Kidney glomerular epithelial cell (primary cell): ENCODE measurements at places on chromosomes 11 and 22.

DNA sequence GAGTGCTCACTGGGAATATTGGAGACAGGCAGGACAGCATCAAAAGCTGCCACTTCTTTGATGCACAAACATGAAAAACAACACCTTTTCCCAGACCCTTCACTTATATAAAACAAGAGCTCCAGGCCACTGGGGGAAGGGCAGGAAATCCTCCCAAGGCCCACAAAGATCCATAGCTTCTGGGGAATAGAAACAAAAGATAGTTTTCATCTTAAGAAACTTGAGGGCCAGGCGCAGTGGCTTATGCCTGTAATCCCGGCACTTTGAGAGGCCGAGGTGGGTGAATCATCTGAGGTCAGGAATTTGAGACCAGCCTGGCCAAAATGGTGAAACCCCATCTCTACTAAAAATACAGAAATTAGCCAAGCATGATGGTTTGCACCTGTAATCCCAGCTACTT is 15.3 kb downstream of the RTL6 start:
- DNase-seq = no peak

DNA sequence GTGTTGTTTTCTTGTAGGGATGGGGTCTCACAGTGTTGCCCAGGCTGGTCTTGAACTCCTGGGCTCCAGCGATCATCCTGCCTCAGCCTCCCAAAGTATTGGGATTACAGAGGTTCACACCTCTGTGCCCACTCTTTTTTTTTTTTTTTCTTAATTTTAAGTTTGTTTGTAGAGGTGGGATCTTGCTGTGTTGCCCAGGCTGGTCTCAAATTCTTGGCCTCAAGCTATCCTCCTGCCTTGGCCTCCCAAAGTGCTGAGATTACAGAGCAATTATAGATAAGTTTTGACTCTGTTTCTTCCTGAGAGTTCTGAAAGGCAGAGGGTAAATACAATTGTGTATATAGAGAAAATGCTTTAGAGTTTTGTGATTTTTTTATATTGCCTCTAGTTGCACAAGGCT is 160.4 kb downstream of the TEAD1 start:
- no peak for DNase-seq

- no peak for DNase-seq
These were observed 36.9 kb downstream of the CAT start for GRCh38 chr11:34475656-34476055.

- DNase-seq = no peak
These were observed 21.1 kb upstream of the PLET1 start for GRCh38 chr11:112281726-112282125.

GRCh38 chr11:43944761-43945311 is 2.4 kb downstream of the C11orf96 start:
- no peak for DNase-seq

GRCh38 chr11:124597626-124598025 is 13.6 kb upstream of the PANX3 start:
- no peak for DNase-seq

GRCh38 chr11:112770487-112770886 is 190.7 kb upstream of the NCAM1 start:
- DNase-seq = no peak
